ENCODE measurements at places on chromosomes 7 and 10. TPM values are rescaled to one million over a fixed set of nuclear protein-coding genes. Genes with fewer than 3 reads are reported as not detected.

Gene OLAH
- not detected for total RNA-seq

Gene WNT8B
- not detected for total RNA-seq

Gene AKR1C8
- 0.42 TPM for total RNA-seq

Gene SLC39A12
- not detected for total RNA-seq

Gene FRMPD2
- not detected for total RNA-seq

Gene STEAP1
- 0.21 TPM for total RNA-seq

Gene CYP26C1
- not detected for total RNA-seq

Gene ATOH7
- not detected for total RNA-seq

Gene CPXM2
- total RNA-seq, result not detected

Gene TLX1
- not detected for total RNA-seq
